ENCODE measurements at places on chromosomes 3 and 15.

DNA sequence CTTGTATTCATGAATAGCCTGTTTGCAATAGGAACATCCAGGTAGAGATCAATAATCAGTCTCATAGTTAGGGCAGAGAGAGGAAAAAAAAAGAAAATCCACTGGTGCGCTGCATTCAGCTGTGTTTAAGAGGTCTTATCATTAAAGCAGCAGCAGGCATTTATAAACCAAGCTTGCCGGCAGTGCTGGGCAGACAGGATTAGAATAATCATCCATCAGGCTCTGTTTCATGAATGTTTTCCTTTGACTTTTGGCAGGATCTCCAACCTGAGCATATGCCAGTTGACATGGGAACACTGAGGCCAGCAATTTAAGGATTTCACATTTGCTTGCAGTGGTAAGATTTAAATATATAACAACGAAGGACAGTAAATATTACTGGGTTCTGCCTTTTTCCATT, 305.2 kb upstream of the SEMA6D start:
- no peak for DNase-seq

- no peak for DNase-seq
These were observed 206.3 kb upstream of the CD96 start for GRCh38 chr3:111335512-111336303.

GRCh38 chr3:127607675-127608361, 9.6 kb downstream of the MCM2 start:
- no peak for DNase-seq

DNA sequence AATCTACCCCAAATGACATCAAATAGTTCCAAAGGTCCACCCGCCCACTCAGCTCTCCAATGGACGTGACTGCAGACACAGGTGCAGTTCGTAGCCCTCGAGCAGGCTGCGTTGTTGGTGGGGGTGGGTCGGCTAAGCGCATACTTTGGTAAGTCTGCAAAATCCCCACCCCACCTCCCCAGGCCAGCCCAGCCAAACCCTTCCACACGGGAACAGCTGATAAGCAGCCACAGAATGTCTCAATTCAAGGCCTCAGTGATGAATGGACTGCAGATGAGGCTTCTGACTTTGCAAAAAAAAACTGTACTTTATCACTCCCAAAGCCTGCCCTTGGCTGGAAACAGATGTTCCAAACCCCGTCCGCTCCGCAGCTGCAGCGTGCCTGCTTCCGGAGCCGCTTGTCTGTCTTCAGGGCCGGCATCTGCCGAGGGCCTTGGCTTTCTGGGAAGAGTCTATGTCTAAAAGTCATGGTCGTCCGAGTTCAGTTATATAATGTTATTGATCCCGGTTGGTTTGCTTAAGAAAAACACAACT, 38.2 kb downstream of the PCSK6 start:
- peak; percentile 11 for DNase-seq
